Activated CD4-positive, alpha-beta T cell treated with anti-CD3 and anti-CD28 coated beads for 24 hours (primary cell): ENCODE measurements at places on chromosomes 2 and 18.

- no peak for DNase-seq
Measured at GRCh38 chr2:134289225-134289624, 35.4 kb downstream of the MGAT5 start.

- no peak for DNase-seq
Measured at GRCh38 chr2:159446817-159447216, 160.3 kb upstream of the WDSUB1 start.

- DNase-seq, result no peak
Measured at GRCh38 chr2:30628341-30628740, 178.9 kb downstream of the CAPN13 start.

- DNase-seq, result no peak
Measured at GRCh38 chr2:8567469-8568260, 114.2 kb upstream of the ID2 start.

- DNase-seq, result no peak
Measured at GRCh38 chr2:138298120-138298814, 203.3 kb upstream of the SPOPL start.

- no peak for DNase-seq
Measured at GRCh38 chr2:148298196-148298595, 277.3 kb downstream of the MBD5 start.

DNA sequence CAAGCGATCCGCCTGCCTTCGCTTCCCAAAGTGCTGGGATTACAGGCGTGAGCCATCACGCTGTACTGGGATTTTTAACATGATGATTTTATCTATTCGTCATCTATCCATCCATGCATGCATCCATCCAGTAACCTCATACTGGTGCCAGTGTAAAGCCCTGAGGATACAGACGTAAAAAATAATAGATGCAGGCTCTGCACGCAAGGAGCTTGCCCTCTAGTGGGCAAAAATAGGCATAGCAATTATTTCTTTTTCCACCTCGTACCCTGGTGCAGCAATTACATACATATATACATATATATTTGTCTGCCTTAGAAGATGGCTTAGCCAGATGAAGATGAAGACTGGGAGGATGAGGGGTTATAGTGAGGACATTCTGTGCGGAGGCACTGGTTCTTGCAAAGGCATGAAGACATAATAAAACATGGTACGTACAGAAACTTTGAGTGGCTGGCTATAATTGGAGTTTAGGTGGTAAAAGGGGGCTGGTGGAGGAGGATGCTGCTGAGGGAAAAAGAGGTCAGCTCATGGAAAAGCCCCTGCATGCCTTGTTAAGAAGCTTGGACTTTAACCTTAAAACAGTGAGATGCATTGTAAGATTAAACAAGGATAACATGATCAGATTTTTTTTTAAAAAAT, 19.6 kb upstream of the RPIA start:
- DNase-seq, result no peak
